ENCODE measurements at places on chromosomes 12 and 14.

DNA sequence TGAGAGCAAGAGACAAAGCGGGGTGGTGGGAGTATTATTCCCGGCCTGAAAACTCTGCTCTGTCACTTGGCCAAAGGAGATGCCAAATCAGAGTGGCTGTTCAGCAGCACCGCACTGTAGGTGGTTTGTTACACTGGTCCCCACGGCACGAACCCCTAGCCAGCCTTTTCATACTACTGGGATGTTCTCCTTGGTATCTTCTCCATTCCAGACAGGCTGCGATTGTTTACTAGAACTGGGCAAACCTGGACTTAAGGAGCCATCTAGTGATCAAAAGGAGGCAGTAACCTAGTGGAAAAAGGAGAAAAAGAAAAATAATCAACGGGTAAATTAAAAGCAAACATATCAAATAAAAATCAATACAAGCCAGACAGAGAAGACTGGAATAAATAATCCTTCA, 58.9 kb upstream of the TMTC2 start:
- DNase-seq = peak; percentile 66

GRCh38 chr12:51911788-51912711, 4.7 kb downstream of the ACVRL1 start:
- no peak for DNase-seq

GRCh38 chr12:95055057-95055456, 18.4 kb downstream of the NR2C1 start:
- DNase-seq = no peak

DNA sequence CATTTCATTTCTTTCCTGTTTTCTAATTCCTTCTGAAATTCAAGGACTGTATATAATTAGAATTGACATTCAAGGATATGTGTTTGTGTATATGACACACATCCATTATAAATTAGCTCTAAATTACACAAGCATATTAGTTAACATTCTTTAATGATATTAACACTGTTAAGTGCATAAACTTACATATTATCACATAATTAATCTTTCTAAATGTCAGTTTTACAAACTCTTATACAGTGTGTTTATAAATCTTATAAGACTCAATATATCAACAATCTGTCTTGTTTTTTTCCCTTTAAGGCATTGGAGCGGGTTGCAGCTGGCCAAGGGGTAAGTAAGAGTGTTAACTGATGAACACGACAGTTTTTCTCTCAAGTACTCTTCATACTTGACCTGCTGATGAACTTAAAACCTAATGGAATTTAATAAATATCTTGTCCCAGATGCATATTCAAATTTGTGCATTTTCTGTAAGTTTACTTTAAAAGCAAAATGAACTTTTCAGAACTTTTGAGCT, 76.1 kb downstream of the METTL25 start:
- DNase-seq = no peak

GRCh38 chr12:72269491-72269890, 2.7 kb upstream of the TRHDE start:
- no peak for DNase-seq

GRCh38 chr12:3655328-3655900, 97.5 kb downstream of the CRACR2A start:
- no peak for DNase-seq

GRCh38 chr12:21413369-21414277, 23.8 kb upstream of the PYROXD1 start:
- no peak for DNase-seq

GRCh38 chr14:100104006-100104352, 38.8 kb downstream of the EVL start:
- no peak for DNase-seq

DNA sequence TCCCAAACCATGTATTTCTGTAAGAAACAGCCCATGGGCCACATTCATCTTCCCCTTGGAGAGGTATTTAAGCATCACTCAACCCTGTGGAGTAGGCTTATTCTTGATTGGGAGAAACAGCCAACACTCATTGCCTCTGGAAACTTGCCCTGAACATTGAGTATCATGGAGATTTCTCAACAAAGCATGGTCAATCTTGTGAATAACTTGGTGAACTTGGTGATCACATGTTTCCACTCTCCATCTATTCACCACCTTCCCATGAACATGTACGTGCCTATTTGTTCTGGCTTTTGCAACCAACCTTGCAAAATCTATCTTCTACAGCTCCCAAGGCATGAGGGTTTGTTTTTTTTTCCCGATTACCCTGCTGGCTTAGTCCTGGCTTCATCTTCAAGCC, 163.2 kb downstream of the PAH start:
- peak; percentile 58 for DNase-seq

GRCh38 chr14:76514213-76514998, 138.5 kb downstream of the ESRRB start:
- DNase-seq = no peak

DNA sequence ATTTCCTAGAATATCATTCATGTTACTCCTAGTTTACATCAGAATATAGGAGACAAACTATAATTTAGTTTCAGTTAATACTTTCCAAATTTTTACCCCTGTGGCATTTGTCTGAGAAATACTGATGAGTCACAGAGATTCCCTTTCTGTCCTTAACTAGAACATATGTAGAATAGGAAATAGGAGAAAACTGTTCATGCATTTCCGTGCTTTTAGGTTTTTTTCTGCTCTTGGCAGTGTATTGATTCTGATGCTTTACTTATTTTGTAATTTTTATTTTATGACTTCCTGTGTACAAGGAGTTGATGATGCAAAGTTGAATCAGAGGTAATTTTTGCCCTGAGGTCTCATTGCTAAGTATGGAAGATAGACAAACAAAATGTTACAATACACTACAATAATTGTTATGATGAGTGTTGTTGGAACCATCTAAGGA, 23.0 kb downstream of the MNAT1 start:
- peak; percentile 77 for DNase-seq

DNA sequence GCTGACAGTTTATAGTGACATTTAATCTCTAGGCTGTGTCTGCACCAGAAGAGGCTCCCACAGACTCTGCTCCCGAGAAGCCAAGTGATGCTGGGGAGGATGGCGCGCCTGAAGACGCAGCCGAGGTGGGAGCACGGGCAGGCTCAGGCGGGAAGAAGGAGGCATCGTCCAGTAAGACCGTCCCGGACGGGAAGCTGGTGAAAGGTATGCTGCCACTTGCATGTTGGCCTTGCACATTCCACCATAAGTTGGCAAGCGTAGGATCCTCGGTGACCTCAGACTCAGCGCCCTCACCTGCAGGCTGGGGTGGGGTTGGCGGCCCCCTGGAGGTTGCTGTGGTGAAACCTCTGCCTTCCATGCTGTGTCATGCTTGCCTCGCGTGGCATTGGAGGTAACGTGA, 45.6 kb downstream of the SFSWAP start:
- no peak for DNase-seq

DNA sequence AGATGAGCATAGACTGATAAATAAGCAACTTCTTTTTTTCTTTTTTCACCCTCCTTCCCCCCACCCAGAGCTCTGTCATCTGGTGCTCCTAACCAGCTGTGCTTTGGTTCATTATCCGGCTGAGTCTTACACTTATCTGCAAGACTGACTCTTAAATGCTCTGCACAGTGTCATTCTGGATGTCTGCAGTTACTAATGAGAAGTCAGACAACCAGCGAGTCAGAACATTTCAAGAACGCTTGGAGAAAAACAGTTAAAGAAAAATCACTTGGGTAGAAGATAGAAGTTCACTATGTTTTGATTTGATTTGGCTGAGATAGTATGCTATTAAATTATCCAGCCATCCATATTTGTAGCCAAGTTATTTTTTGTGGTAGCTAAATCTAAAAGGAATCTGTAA, 328.9 kb upstream of the PRICKLE1 start:
- no peak for DNase-seq

- peak; percentile 39 for DNase-seq
Observed at GRCh38 chr12:69851976-69852375, 26.9 kb downstream of the MYRFL start.

DNA sequence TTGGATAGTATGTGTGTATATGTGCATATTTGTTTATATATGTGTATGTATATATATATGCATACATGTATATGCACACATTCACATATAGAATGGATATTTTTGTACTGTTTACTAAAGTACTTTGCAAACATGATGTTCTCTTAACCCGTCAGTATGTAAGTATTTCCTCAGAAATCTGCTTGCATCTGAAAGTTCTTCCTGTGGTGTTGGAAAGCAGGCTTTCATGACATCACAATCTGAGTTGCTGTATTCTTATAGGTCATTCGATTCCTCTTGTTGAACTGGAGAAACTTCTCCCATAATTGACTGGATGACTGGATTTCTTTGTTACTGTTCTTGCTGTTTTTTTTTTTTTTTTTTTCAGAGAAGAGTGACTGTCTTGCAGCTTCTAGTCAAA, 29.1 kb downstream of the GABARAPL1 start:
- DNase-seq = no peak

- no peak for DNase-seq
Observed at GRCh38 chr14:33932576-33933345, 18.1 kb downstream of the EGLN3 start.

DNA sequence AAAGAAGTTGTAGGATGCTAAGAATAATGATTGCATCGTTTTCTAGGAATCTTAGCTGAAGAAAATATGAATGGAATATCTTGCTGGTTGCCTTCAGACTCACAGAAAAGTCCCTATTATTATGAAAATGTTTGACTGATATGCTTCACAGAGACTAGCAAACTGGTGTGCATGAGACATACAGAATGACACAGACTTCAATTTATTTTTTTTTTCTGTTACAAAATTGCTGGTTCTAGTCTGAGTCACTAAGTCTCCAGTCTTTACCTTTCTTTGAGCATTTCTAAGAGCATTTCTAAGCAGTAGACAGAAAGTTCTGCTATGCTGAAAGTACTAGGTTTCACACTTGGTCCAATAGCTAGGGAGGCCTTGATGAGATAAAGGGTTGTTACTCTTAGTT, 377.6 kb upstream of the ATP2B1 start:
- peak; percentile 29 for DNase-seq

DNA sequence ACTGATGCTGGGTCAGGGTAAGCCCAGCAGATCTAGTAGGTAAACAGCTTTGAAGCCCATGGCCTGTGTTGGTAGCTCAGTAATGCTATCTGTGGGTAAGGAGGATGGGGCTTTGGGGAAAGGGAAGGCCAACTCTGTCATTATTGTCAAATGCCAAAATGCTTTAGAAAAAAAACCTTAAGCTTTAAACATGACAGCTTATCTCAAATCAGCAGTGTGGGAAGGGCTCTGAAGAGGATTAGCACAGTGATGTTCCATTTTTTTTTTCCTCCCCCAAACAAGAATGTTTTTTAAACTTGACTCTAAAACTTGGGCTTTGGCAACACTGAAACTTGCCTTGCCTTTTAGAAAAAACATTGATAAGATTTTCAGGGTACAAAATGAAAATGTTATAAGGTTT, 11.7 kb downstream of the DAAM1 start:
- DNase-seq = no peak

- no peak for DNase-seq
Observed at GRCh38 chr12:132341318-132342050, 12.1 kb upstream of the GALNT9 start.

- DNase-seq = no peak
Observed at GRCh38 chr14:104895786-104896661, 28.7 kb upstream of the PLD4 start.

DNA sequence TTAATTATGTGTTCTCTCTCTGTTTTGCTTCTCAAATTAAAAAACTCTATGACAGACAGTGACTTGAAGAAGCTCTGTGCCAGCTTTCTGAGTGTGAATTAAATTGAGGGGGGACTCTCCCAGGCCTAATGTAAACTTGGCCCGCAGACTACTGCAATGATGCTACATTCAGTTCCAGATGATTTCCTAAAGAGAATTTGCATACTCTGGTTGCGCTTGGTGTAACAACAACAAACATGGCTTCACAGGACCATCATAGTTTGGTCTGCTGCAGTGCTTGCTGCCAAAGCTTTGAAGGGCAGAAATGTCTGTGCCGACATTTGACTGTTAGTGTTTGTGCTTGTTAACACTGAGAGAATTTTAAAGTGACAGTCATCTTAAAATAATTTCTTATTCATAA, 25.0 kb downstream of the CFAP54 start:
- peak; percentile 41 for DNase-seq

- no peak for DNase-seq
Observed at GRCh38 chr14:103663506-103663905, 34.5 kb downstream of the KLC1 start.

DNA sequence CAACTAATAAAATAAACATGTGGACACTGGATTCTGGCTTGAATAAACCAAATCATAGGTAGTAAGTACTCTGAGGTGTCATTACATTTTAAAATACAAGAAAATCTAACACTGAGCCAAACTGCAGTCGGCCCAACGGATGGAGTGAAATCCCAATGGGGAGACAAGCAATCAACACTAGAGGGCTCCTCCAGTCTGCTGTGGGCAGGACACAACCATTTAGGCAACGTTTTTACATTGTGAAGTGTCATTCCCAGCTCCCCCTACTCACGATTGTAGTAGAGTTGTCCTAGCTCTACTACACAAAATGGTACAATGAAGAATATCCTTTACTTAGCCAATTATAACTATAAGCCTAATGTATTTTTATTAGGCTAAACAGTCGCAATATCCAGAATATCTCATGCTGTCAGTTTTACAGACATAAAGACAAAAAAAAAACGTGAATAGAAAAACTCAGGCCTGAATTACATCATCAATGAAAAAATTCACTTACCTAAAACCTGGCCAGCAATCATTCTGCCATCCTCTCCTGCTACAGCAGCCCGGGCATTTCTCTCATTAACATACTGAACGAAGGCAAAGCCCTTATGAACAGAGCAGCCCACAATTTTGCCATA, 35.7 kb downstream of the HNRNPC start:
- DNase-seq = no peak

DNA sequence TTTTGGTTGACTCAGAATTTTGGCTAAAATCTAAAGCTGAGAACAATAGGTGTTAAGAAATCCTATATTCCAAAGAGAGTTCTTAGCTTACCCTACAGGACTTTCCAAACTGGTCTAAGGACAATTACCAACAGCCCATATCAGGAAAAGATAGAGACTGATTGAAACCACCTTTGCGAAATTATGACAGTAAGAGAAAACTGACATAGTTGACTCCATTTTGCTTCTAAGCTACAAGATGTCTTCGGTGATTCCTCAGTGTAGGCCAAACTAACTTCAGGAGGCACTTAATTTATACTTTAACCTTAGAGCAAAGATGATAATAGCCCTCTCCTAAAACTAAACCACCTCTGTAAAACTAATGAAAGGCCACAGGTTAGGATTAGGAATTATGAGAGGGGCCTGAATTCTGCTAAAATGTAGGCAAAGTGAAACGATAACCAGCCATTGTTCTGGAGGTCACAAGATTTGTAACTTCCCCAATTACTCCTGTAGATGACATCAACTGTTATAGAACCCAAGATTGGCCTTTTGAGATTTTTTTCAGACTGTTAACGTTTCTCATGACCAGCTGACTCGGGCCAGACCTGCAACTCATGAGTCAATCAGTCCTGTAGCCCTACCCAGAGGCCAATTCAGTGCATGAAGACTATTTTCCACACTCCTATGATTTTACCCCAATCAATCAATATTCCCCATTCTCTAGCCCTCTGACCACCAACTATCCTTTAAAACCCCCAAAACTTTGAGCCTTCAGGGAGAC, 43.0 kb downstream of the KLRG1 start:
- DNase-seq = no peak

DNA sequence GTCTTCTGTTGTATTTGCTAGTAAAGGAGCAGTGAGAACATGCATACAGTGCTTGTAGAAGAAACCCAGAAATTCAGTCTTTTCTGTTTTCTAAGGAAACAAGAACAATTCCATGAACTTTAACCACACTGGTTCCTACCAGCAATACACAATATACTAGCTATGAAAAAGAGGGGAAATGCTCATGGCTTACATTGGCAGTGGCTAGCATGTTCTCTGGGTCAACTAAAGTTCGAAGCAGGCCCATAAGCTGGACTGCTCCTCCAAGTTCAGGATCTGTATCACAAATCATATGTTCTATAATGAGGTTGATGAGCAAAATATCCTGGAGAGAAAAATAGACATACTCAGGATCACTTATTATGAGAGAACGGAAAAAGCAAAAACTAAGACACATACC, 37.1 kb downstream of the PPP4R3A start:
- no peak for DNase-seq
